ENCODE measurements at places on chromosomes 1 and 21.

DNA sequence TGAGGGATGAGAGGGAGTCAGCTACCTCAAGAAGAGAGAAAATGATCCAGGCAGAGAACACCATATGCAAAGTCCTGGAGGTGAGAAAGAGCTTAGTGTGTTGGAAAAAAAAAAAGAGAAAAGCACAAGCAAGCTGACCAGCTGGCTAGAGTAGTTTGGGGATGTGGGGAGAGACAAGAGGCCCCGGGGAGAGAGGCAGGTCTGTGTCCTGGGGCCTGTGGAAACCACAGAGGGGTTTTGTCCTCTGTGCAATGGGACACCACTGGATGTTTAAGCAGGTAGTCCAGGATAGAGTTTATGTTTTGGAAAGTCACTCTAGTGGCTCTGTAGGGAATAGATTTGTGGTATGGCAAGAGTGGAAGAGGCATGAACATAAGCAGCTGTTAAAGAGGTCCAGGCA, 14.4 kb upstream of the CHI3L1 start:
- no peak for DNase-seq

GRCh38 chr1:25872713-25873112, 2.8 kb downstream of the PAQR7 start:
- DNase-seq = no peak

DNA sequence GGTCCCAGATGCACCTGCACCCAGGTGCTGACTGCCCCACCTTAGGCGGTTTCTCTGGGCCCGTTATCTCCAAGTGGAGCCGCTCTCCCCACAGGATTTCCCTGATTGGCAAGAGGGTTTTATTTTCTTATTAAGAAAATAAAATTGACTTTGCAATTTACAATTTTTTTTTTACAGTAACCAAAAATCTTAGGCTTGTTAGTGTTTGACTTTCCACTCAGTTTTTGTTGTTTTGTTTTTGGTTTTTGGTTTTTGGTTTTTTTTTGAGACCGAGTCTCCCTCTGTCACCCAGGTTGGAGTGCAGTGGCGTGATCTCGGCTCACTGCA, 4.8 kb upstream of the CCDC27 start:
- DNase-seq = no peak

GRCh38 chr1:67491280-67491679, 61.1 kb upstream of the SERBP1 start:
- no peak for DNase-seq

GRCh38 chr21:44814498-44815023, 3.3 kb downstream of the SUMO3 start:
- no peak for DNase-seq

DNA sequence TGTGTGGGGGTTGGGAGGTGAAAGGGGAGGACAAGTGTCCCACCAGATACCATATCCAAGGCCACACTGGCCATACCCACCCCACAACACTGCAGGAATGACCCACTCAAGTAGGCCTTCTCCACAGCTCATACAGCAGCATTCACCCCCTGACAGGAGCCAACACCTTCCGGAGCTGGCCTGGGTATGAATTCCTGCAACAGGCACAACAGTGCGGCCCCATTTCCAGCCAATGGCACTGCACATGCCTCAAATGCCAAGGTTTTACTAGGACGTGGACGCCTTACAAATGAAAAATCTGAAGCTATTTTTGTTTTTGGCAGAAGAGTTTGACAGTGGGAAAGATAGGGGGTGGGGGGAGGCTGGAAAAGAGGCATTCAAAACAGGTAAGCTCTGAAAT, 2.0 kb downstream of the KCND3 start:
- DNase-seq = no peak

DNA sequence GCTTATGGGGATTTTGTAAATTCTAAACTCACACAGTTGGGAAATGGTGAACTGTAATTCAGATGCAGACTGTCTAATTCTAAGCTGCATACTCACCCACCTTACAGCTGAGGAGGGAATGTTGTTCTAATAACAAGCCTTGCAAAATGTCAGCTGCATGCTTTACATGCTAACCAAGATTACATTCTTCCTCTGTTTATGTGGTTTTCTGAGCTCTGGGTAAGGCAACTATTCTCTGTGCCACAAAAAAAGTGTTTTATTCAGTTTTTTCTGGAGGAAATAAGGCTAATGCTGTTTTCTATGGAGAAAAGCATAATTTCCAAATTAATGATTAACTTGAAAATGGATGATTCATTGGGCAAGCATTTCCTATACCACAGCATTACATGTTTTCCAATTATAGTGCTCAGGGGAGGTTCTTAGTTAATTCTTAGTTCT, 64.9 kb downstream of the RGS13 start:
- DNase-seq = no peak

- DNase-seq = no peak
Observed at GRCh38 chr1:15038232-15039016, 115.1 kb upstream of the TMEM51 start.

GRCh38 chr1:212917858-212918257, 32.5 kb upstream of the VASH2 start:
- no peak for DNase-seq

- DNase-seq = peak; percentile 61
Observed at GRCh38 chr1:112982853-112983536, 27.0 kb upstream of the SLC16A1 start.

DNA sequence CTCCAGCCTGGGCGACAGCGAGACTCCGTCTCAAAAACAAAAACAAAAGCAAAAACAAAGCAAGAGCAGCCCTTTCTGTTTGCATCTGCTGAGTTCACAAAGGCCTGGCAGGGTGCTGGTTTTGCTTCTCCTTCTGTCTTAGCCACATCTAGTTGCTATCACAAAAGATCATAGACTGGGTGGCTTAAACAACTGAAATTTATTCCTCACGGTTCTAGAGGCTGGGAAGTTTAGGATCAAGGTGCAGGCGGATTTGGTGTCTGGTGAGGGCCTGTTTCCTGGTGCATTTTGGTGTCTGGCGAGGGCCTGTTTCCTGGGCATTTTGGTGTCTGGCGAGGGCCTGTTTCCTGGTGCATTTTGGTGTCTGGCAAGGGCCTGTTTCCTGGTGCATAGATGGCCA, 471.3 kb downstream of the CAMTA1 start:
- no peak for DNase-seq

DNA sequence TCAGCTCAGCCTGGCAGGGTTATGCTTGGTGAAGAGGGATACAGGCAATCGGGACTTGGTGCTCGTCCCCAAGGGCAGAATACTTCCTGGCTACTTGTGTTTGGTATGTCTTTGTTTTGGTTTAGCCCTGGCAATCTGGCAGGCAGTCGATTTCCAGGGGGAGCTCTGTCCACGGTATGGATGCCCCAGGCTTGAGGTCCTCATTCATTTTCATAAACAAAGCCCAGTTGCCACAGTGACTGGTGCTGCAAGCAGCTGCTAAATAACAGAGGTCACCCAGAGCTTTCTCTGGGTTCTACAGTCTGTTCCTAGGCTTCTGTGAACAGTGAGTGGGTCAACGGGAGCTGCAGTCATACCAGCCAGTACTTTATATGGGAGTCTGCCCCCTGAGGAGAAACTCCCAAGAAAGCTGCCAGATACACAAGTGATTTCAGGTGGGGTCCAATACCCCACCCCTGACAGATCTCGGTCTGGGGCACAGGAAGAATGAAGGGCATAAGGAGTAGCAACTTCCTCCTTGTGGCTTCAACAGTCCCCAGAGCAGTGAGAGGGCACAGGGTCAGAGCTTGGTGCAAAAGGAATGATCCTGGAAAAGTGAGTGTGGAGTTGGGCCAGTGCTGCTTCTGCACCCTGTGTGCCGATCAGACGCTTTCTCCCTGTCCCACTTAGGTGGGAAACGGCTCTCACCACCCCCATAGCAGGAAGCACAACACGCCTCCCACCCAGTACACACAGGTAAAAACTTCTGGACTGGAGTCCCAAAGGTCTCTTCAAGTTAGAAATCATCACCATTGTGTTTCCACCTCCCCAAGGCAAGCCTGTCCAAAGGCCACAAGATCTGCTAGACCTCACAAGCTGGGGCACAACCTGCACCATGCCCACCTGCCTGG, 55.5 kb downstream of the TGFBR3 start:
- DNase-seq = peak; percentile 93
